ENCODE measurements at places on chromosomes 11 and 22.

GRCh38 chr11:1039481-1040427, 3.2 kb upstream of the MUC6 start:
- no peak for DNase-seq

- no peak for DNase-seq
Measured at GRCh38 chr11:72069787-72070251, 10.5 kb downstream of the NUMA1 start.

DNA sequence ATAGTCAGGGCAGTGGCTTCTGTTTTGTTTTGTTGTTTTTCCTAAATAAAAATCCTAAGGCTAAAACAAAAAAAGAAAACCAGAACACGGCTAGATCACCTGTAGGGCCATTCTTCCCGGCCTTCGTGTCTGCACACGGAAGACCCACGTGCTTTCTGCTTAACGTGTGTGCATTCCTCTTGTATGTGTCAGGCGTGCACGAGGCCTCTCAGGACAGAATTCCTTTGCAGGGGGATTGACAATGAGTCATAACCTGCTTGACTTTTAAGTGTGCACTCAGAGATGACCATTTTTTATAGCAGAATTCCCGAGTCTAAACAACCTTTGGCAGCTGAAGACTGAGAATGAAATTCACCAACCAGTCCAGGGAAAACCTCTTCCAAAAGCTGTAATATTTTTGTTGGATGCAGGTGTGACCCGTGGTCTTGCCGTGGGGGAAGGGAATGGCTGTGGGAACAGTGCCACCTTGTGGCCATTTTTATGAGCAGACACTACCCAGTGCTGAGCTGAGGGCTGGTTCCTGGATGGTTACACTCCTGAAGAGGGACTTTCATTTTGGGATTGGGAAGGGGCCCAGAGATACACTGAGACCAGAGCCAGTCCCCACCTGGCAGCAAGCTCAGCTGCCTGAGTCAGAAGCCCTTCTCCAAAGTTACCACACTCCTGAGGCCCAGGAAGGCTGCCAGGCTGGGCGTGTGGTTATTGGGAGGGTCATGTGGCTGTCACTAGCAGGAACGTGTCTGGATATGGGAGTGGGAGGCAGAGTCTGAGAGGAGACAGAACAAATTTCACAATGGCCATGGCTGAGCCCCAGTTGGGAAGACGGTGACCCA, 35.7 kb upstream of the DKK3 start:
- DNase-seq, result no peak

- DNase-seq, result no peak
Measured at GRCh38 chr22:46287873-46288751, 8.6 kb upstream of the GTSE1 start.

- no peak for DNase-seq
Measured at GRCh38 chr22:36548606-36549005, 19.6 kb upstream of the EIF3D start.

DNA sequence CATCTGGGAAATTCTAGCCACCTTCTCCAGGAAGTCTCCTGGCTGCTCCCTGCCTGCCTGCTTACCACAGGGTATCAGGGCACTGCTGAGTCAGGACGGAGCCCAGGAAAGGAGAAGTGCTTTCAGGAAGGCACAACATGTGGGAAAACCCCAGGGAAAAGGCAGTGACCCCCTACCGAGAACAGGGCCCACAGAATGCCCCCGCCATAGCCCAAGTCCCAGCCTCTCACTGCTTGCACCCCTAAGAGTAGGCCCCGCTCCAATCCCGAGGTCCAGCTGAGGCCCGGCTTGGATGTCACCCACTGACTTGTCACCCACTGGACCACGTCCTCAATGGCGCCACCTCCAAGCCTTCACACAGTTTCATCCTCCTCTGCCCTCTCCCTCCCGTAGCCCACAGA, 34.1 kb downstream of the ARAP1 start:
- DNase-seq, result no peak

- DNase-seq, result no peak
Measured at GRCh38 chr11:99368583-99368982, 347.8 kb downstream of the CNTN5 start.

DNA sequence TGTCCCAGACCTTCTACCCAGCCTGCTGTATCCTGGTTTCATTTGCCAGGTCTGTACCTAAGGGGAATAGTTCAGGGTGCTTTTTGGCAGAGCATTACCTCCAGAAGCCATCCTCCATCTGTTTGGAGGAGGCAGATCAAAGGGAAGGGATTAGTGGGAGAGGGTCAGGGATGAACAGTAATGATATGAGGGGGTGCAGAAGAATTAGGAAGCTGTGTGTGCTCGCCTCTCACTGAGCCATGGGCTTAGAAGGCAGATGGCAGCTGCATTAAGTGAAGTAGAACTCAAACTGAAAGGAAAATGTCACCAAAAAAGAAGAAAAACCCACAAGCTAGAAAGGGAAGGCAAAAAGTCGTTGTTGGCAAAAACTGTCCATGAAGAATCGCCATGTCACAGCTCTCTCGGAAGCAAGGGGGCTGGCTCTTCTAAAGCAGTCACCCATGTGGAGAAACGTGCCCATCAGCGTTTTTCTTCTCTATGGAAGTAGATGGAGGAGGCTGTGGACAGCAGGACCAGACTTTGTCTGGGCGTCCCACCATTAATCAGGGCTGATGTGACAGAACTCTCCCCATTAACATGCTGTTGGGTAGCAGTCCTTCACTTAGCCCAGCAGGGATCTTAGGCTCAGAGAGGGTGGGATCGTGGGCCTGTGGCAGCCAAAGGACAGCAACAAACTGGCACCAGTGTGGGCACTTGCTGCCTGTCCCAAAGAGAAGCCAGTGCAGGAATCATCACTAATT, 46.8 kb downstream of the CEP164 start:
- DNase-seq, result no peak

- DNase-seq, result no peak
Measured at GRCh38 chr22:33315954-33316353, 257.8 kb upstream of the SYN3 start.

DNA sequence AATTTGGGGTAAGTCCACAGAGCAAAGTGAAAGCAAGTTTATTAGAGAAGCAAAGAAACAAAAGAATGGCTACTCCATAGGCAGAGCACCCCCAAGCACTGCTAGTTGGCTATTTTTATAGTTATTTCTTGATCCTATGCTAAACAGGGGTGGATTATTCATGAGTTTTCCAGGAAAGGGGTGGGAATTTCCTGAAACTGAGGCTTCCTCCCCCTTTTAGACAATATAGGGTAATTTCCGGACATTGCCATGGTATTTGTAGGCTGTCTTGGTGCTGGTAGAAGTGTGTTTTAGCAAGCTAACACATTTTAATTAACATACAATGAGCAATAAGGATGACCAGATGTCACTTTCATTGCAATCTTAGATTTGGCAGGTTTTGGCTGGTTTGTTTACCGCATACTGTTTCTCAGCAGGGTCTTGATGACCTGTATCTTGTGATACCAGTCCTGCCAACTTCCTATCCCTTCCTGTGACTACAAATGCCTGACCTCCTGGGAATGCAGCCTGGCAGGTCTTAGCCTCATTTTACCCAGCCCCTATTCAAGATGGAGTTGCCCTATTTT, 937 bp upstream of the C1QTNF6 start:
- DNase-seq, result no peak

- no peak for DNase-seq
Measured at GRCh38 chr22:29633514-29634312, 30.3 kb downstream of the NF2 start.

GRCh38 chr22:26019596-26019995, 149.7 kb upstream of the SEZ6L start:
- no peak for DNase-seq

GRCh38 chr11:95119361-95120060, 29.9 kb downstream of the ENDOD1 start:
- DNase-seq, result no peak

GRCh38 chr11:70796648-70797227, 398.4 kb downstream of the CTTN start:
- no peak for DNase-seq

DNA sequence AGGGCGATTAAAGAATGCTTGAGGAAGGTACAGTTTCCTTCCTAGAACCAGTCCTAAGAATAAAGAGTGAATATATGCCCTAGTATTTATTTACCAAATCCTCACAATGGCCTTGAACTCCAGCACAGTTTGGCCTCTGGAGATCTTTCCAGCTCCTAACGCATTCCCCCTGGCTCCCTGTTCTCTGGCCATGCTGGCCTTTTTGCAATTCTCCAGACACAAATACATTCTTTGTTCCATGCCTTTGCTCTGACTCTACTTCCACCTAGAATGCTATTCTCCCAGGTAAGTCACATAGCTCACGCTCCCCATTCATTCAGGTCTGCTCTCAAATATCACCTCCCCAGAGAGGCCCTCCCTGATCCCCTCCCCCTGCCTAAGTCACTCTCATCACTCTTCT, 3.7 kb upstream of the DGKZ start:
- DNase-seq, result no peak

DNA sequence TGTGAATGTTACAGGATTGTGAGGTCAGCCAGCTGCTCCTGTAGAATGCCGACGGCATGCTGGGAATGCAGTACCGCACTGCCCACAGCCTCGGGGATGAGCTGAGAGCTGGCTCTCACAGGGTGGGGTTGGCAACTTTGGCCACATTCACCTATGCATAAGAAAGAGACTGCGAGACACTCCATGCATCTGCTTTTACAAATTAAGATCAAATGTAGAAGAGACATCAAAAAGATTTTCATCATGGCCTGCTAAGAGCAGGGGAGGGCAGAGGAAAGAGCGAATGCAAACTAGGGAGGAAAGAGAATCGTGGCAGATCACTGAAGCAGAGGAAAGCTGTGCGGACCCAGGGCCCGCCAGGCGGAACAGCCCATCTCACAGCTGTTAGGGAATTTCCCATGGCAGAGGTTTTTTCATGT, 49.8 kb upstream of the SPATA19 start:
- DNase-seq, result no peak

DNA sequence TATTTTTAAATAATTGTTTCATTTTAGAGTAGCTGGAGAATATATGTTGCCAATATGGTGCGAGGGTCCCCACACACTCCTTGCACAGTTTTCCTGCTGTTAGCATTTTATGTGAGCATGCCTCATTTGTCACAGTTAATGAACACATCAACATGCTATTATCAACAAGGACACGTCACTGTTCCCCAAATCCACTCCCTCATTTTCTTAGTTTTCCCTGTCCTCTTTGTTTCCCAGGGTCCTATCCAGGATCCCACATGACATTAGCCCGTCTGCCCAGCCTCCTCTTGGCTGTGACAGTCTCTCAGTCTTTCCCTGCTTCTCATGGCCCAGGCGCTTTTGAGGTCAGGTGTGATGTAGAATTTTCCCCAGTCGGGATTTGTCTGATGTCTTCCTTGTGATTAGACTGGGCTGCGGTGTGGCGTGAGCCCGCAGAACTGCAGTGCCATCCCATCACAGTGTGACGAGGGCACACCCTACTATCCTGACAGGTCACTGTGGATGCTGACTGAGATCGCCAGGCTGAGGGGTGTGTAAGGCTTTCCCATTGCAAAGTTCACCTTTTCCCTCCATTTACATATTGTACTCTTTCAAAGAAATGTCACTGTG, 450.6 kb upstream of the B3GAT1 start:
- DNase-seq, result no peak

DNA sequence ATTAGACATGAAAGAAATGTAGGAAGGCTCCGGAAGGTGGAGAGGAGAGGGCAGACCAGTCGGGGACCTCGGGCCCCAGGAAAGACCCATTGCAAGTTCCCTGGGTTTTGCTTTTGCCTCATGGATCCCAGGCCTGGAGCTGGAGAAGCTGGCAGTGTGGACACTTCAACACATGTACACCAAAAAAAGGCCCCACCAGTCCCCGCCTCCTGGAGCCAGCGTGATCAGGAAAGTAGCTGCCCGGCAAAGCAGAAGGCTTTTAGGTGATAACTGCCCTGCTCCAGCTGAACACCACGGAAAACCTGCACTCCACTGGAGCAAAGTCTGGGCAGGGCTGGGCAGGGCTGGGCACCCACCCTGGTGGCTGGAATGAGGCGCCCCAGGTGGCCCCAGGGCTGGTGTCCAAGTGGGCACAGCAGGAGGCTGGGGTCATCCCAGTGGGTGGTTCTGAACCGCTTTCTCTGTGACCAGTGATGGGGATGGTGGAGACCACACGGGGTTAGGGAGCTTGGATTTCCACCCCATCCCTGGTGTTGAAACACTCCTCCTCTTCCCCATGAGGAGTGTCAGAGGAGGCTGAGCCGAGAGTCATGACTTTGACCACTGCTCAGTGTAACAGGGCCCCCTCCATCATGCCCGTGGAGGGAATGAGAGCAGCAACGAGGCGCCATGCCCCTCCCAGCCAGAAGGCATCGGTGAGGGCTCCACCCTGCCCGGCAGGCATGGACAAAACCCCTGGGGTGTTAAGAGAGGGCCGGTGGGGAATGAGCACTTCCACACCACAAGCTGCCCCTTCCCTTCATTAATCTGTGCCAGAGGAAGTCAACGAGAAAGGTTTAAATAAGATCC, 16.9 kb upstream of the MUC5AC start:
- no peak for DNase-seq

DNA sequence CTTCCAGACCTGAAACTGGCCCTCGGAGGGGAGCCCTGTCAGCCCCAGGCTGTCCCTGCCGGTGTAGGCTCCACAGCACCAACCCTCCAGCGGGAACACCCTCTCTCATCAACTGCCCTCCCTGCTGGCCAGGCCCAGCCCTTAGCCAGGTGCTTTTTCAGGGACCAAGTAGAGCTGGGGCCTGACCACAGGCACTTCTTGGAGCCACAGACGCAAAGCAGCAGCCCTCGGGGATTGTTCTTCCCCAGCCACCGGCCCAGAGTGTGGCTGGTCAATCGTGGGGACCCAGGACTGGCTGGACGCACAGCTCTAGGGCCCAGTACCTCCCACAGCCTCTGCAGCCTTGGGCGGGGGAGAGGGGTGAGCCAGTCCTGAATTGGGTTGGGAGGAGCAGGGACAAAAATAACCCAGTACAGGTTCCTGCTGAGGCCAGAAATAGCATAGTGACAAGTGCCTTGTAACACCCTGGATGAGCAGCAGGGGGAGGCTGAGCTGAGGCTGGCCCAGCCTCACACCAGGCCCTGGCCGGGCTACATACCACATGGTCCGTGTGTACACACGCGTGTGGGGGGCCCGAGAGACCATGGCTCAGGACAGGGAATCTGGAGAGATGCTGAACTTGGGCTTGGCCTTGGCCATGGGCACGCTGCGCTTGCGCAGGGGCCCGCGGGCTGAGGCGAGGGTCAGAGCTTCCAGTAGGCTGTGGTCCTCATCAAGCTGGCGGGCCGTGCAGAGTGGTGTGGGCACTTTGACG, 2.0 kb downstream of the KCNJ11 start:
- DNase-seq, result no peak

DNA sequence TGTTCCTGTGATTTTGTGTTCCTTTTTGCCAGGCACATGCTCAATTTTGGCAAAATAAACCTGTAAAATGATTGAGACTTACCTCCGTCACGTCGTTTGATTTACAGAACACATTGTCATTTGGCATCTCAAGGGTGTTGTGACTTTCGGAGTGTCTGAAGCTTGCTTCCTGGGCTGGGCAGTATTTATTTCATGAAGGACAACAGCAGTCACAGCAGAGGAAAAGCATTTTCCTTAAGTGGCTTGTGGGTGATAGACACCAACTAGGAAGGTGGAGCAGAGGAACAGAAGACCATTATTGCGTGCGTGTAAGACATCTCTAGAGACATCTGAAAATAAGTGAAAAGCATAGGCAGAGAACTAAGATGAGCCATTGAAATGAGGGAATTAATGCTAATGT, 80.2 kb downstream of the SLC36A4 start:
- no peak for DNase-seq

Data from CD4-positive, alpha-beta memory T cell (primary cell).